Mucosa of gallbladder (tissue), 1 donor: ENCODE measurements at places on chromosomes 6 and 20. TPM values are rescaled to one million over a fixed set of nuclear protein-coding genes. Genes with fewer than 3 reads are reported as not detected.

Gene ADGRF5
- total RNA-seq, result 10.1 TPM

Gene MUC22
- total RNA-seq, result not detected

Gene CCDC170
- total RNA-seq, result 0.69 TPM

Gene SOBP
- 11.0 TPM for total RNA-seq

Gene CTAGE9
- total RNA-seq, result 0.09 TPM

Gene RPL7L1
- 61.1 TPM for total RNA-seq

GRCh38 chr20:19916531-19917485, 100.4 kb upstream of the NAA20 start:
- no peak for DNase-seq

- no peak for DNase-seq
Observed at GRCh38 chr6:16473908-16474771, 235.8 kb downstream of the GMPR start.

DNA sequence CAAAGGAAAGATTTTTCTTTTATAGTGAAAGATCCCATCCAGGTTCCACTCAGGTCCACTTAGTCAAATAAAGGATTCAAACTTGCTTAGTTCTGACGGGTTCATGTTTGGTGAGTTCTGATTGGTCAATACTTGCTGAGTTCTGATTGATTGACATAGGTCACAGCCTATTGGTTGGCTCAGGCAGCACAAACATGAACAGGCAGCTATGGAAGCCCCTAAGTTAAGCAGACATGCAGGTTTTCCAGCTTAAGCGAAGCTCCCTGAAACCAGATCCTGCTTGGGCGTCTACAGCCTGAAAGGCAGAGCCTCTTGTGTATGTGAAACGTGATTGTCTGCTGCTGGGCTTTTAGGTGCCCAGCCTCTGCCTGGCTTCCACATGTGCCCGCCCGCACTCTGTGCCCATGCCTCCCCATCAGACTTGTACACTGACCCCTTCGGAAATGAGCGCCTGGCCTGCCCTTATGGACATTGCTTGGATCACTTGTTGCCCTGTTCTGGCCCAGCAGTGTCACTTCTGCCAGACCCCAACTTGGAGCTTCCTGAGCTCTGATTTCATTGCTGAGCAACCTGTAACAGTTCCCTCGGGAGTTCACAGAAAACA, 45.4 kb upstream of the ECI2 start:
- DNase-seq, result no peak

DNA sequence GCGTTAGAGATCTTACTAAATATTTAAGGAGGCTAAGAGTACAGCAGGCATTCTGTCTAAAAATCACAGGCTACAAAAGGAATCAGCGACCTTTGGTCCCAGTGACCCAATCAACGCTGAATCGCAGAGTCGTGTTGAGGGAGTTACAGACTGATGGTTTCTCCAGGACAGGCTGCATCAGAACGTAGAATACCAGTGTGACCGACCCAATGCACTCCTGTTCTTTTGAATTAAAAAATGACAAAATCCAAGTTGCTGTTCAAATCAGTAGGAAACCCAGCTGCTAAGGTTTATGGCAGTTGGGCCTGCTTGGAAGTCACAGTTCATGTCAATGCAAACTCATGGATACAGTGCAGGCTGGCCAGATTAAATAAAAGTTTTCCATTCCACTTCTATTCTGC, 155.8 kb upstream of the AFDN start:
- no peak for DNase-seq

DNA sequence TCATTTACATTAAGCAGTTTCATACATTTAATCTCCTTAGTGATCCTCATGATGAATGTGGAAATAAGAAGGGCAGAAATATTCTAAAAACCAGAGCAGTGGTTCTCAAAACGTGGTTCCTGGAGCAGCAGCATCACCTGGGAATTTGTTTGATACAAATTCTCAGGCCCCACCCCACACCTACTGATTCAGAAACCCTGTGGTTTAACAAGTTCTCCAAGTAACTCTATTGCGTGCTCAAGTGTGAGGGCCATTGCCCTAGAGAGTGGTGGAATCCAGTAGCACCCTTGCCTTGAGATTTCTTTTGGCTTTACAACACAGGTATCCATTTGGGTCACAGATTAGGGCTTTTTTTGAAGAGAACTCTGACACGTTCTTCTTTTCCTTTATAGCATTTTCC, 354.6 kb upstream of the FLRT3 start:
- DNase-seq, result no peak

DNA sequence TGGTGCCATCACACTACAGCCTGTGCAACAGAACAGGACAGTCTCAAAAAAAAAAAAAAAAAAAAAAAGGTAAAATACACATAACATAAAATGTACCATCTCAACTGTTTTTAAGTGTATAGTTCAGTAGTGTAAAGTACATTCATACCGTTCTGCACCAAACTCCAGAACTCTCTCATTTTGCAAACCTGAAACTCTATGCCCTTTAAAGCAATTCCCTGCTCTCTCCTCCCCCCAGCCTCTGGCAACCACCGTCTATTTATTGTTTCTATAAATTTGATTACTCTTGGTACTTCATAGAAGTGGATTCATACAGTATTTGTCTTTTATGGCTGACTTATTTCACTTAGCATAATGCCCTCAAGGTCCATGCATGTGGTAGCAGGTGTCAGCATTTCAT, 12.9 kb downstream of the RIPOR2 start:
- DNase-seq, result no peak

GRCh38 chr6:125781314-125781868, 9.4 kb upstream of the NCOA7 start:
- DNase-seq, result no peak

- DNase-seq, result no peak
Observed at GRCh38 chr6:29990931-29991330, 48.6 kb downstream of the HLA-A start.

DNA sequence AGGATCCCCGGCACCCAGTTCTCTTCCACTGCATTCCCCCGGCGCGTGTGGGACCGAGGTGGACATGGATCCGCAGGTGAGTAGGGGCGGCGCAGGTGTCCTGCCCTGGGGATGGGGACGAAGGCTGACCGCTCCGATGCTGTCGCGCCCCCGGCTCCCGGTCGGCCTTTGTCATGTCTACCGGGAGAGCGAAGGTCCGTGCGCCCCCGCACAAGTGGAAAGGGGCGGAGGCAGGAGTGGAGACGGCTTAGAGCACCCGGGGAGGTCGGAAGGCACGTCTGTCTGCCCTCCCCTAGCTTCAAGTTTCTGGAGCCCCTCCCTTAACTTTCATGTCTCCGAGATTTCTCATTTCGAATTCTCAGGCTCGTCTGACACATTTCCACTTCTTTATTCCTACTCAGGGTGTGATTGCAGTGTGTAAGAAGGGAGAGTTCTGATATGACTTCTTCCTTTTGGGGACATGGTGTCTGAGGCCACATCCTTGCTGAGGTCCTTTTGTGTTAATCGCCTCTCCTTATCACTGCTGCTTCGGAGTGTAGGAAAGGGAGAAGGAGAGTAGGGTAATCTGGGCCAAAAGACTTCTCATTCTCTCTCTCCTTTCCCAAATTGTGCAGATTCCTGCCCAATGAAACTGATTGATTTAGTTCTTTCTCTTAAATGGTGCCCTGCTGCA, 435 bp downstream of the KIFC1 start:
- DNase-seq, result no peak

DNA sequence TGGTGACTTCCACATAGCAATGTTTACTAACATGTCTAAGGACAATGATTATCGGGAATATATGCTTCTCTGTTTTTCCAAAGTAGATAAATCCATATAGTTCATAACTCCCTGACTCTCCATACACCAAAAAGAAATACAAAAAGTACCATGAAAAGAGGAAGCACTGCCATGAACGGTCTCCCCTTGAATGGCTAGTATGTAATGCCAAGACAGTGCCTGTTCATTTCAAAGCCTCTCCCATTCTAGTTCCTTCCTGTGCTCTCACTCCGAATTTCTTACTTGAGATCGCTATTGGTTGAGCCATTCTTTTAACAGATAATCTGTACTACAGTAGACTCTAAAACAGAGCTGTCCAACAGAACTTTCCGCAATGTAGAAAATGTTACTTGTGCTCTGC, 54.8 kb upstream of the EDN1 start:
- no peak for DNase-seq

DNA sequence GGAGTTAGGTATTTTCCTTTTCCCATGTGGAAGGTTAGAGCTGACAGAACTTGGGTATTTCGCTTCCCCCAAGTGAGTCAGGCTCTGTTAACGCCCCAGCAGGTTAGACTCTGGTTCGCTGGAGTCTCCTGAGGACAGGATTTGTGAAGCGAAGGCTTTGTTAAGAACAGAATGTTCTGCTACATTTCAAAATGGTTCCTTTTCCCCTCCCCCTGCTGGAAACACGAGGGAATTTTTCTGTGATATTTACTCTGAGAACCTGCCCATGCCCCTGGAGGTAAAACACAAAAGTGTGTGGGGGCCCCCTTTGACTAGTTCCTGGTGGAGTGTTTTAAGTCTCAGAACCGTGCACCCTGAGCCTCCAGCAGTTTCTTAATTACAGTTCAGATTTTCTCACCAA, 731.4 kb upstream of the CITED2 start:
- no peak for DNase-seq

DNA sequence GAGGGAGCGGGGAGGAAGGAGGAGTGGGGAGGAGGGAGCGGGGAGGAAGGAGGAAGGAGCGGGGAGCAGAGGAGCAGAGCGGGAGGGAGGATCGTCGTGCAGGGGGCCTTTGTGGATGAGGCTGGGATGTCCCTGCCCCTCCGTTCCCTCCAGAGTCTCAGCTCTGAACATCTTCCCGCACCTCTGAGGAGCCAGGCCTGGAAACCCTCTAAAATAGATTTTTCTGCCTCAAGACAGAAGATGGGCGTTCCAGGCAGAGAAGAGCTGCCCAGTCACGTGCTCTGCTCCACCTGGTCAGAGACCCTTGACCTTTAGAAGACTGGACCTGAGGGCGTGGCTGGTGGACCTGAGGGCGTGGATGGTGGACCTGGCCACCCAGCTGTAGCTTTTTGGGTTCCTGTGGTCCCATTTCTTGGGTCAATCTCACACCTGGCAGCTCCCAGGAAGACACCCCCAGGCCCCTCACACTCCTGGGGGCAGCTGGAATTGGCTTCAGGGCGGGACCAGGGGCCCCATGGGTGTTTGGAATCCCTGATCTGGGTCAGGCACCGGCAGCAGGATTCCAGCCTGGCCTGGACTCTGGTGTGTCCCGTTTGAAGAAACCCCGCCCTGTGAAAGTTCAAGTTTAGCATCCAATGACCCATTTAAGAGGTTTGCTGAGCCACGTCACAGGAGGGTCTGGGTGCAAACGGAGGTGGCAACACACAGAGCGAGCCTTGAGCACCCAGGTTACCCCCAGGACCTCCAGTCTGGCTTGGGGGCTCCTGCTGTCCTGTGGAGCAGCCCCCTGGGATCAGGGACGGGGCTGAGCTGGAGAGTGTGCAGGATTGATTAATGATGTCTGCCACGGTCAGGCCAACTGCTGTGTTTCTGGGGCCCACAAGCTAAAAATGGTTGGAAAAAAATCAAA, 96.9 kb upstream of the BHLHE23 start:
- no peak for DNase-seq

DNA sequence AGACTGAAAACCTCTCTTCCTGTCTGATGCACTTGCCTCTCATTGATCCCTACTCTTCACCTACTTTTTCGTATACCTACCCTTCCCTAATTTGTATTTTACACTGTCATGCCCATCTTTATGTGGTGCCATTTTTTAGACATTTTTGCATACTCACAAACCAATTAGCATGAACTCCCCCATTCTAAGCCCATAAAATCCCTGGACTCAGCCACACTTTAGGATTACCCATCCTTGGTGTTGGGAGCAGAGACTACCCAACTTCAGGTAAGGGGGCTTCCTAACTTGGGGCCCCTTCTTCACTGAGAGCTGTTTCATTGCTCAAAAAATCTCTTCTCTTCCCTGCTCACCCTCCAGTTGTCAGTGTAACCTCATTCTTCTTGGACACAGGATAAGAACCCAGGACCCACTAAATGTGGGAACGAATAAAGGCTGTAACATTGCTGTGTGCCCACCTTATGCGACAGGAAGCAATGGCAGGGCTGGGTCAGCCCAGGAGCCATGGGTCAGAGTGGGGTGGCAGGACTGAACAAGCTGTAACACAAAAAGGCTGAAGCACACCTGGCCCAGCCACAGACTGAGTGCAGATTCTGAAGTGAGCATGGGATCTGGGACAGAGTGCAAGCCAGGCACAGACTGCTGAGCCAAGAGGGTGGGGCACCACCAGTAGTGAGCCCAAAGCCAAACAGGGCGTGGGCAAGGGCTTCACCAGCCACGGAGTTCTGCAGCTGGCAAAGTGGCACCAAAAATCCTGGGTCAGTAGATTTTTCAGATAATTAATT, 789.1 kb upstream of the HS3ST5 start:
- no peak for DNase-seq

DNA sequence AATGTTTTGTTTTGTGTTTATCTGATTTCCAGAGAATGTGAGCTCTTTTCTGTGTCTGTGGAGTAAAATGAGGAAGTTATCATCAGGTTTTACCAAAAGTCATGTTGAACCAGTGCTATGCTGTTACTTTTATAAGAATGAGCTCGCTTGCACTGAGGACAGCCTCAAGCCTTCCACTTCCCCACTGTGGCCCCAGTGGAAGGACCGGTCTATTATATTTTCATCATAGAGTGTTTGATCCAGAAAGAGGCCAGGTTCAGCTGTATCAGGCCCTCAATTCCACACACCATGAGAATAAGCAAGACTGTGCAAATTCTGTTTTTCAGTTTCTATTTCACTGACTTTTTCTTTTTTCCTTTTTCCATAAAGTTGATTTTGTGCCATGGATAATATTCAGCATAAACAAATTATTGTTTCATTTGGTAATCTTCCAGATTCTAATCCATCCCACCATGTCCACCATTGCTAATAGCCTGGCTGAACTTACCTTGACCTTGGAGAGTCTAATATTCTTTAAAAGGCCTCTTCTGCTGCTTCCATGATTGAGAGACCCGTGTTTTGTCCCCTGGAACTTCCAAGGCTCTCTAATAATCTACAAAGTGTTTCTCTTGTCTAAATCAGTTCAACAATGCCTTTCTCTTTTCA, 286.2 kb downstream of the THBS2 start:
- DNase-seq, result no peak
